ENCODE measurements at places on chromosomes 1 and 21.

DNA sequence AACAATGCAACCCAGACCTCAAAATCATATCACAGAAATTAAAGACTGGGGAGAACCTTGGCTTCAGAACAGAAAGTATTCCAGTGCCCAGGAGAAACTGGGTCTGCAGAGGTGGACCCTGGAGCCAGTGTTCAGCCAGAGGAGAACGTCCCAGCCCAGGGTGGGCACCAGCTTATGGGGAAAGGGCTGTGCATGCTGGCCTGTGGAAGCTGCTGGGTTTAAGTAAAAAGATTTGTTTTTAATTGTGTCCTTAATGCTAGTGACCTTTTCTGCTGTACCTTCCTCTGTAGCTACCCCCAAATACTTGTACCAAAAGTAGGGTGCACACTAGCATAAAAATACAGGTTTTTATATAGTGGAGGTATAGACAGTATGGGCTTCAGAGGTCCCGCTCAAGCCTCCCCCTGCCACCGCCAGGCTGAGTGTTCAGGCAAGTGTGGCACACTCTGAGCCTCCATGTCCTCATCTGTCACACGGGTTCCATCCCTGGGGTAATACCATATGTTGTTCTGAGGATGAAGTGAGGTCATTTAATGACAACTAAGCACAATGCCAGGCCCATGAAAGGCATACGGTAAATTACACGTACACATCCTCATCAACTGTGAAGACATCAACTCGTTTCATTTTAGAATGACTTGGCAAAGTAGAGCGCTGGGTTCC lies 47.0 kb downstream of the SLC37A1 start:
- no peak for DNase-seq

GRCh38 chr21:21460979-21461378 lies 462.8 kb downstream of the NCAM2 start:
- DNase-seq: no peak

DNA sequence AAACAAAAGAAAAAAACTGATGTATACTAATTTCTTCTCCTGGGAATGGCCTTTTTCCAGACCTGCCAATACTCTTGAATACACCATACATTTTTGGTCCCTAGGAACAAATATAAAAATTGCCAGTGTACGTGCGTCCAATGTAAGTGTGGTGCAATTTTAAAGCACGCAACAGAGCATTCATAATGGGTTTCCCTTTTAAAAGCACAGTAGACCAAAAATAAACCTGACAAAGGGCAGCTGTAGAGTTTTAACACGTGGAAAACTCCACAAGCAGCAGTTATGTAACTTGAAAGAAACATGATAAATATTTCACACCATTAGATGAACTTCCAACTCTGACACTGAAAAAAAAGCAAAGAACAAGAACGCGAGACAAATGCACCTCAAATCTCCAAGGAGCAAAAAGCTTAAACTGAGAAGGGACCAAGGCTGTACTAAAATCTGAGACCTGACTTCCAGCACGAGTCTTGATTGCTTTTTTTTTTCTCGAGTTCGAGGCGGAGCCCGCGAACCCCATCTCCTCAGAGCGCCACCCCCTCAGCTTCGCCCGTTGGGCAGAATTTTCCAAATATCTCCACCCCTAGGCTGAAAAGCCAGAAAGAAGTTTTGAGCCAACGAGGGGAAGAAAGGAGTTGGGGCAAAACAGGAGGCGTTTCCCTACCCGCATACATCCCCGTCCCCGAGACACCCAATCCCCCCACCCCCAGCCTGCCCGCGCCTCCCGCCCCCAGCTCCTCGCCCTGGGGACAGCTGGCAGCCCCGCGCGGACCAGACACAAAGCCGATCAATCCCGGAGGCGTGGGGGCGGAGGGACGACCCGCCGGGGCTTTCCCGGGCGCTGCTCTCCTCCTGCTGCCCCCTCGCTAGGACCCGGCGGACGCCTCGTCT lies at the start of gene JAM2:
JAM2 (plus strand) TSS at position 599 of the 891 bp plus-strand sequence. CDS start 564 bp downstream, outside the sequence.
- DNase-seq: peak; percentile 32

DNA sequence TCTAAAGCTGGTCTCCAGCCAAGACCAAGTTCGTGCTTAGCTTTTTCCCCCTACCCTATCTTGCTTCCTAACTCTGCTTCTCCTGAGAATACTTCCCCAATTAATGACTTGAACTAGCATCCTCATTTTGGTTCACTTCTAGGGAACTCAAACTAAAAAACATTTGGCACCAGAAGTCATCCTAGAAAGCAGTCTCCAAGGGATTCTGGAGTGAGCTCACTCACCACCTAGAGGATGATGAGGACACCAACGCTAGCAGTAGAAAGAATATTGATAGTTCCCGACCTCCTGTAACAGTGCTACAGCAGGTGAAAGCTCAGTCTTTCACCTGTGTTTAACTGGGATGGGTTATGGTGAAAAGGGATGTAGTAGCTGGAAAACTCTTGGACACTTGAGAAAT lies 4.7 kb upstream of the PSMB2 start:
- DNase-seq: no peak

GRCh38 chr1:23423415-23424292 lies 894 bp downstream of the TCEA3 start:
- DNase-seq: no peak

All from COR-L47 (cell line).